ENCODE measurements at places on chromosomes 13 and 19. TPM values are rescaled to one million over a fixed set of nuclear protein-coding genes. Genes with fewer than 3 reads are reported as not detected.

- H3K4me1 ChIP-seq = no peaks in the 10 kb centered on the region
Measured at GRCh38 chr19:16345457-16345856, 20.8 kb downstream of the KLF2 start.

DNA sequence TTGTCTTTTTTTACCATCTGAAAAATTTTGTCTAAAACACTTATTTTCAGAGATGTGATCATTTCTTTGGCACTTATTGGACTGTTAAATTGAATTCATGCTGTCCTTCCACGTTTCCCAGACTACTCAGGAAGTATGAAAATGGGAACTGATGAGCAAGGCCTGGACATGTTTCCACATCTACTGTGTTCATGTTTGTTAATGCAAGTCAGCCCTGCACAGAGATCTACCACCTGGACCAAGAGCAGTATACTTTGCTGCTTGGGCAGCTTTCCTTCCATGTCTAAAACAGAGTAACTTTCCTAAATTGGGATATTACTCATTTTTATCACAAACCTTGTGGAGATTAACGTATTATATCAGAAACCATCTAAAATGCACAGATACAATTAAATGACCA is 687.4 kb downstream of the DIAPH3 start:
- no peaks in the 10 kb centered on the region for H3K4me1 ChIP-seq
- H3K27ac ChIP-seq = no peak overlapping the region
- DNase-seq = no peak
- H3K4me3 ChIP-seq = no peak overlapping the region

- H3K36me3 ChIP-seq = no peaks in the 10 kb centered on the region
- H3K27me3 ChIP-seq = no peaks in the 10 kb centered on the region
- no peak overlapping the region for H3K4me3 ChIP-seq
- DNase-seq = no peak
Measured at GRCh38 chr19:1182727-1183126, 8.7 kb upstream of the SBNO2 start.

- DNase-seq = no peak
- no peak overlapping the region for H3K4me3 ChIP-seq
- no peaks in the 10 kb centered on the region for H3K27me3 ChIP-seq
- no peak overlapping the region for H3K27ac ChIP-seq
- H3K4me1 ChIP-seq = no peaks in the 10 kb centered on the region
- no peaks in the 10 kb centered on the region for H3K36me3 ChIP-seq
Measured at GRCh38 chr13:60754211-60755090, 357.4 kb downstream of the TDRD3 start.

- H3K27ac ChIP-seq = no peak overlapping the region
- H3K27me3 ChIP-seq = no peaks in the 10 kb centered on the region
- DNase-seq = no peak
- peaks cover 6% of the 10 kb centered on the region for H3K36me3 ChIP-seq
- peaks cover 22% of the 10 kb centered on the region for H3K4me1 ChIP-seq
Measured at GRCh38 chr19:16661480-16662034, 618 bp downstream of the TMEM38A start.

DNA sequence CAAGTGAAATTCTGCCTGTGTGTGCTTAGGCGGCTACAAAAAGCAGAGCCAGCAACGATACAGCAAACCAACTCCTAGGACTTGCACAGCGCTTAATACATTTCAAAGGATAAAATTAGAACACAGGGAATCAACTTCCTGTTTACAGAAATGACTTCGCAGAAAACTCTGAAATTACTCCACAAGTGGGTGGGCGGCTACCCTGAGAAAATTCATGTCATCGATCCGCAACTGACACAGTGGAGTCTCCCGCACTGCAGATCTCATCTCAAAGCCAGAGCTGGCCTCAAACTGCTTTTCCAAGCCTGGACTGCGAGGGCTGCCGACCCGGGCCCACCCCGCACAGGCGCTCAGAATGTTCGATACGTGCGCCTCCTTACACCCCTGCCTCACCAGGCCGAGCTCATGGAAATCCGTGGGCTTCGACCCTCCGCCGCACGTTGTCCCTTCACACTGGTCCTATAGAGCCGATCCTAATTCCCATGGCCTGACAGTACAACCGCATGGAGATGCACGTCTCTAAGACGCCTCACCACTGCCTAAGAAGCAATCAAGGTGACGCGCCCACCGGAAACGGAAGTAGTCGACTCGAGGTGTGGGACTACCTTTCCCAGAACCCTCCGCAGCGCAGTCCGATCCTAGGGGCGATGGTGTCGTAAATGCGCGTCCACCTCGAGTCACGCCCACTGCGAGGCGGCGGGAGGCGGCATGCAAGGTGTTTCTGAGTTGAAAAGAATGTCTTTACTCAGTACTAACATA is at the start of gene ZNF229:
Gene ZNF229 (minus strand): TSS at position 557 of the 759 bp plus-strand sequence. CDS start 5,625 bp downstream, outside the sequence.
- H3K27ac ChIP-seq = peak within 1 kb of the TSS; percentile 48
- DNase-seq = peak; percentile 96
- peaks cover 15% of the 10 kb centered on the region for H3K4me1 ChIP-seq
- peaks cover 32% of the 10 kb centered on the region for H3K27me3 ChIP-seq
- H3K4me3 ChIP-seq = peak within 1 kb of the TSS; percentile 64

- no peak overlapping the region for H3K27ac ChIP-seq
- peak overlapping the region; percentile 96 for H3K4me3 ChIP-seq
- peaks cover 7% of the 10 kb centered on the region for H3K36me3 ChIP-seq
- H3K27me3 ChIP-seq = no peaks in the 10 kb centered on the region
- DNase-seq = no peak
- peaks cover 23% of the 10 kb centered on the region for H3K4me1 ChIP-seq
Measured at GRCh38 chr19:39843919-39844793, 2.0 kb downstream of the FBL start.

GRCh38 chr19:33277434-33277833 is 24.9 kb downstream of the CEBPA start:
- H3K36me3 ChIP-seq = no peaks in the 10 kb centered on the region
- peaks cover 12% of the 10 kb centered on the region for H3K4me1 ChIP-seq
- H3K27ac ChIP-seq = no peak overlapping the region
- no peak for DNase-seq
- H3K27me3 ChIP-seq = no peaks in the 10 kb centered on the region

The PSG1 gene
- total RNA-seq = not detected

The KLK11 gene
- total RNA-seq = 1.6 TPM

The CAPN12 gene
- 38.4 TPM for total RNA-seq
